ENCODE measurements at places on chromosomes 4 and X.

DNA sequence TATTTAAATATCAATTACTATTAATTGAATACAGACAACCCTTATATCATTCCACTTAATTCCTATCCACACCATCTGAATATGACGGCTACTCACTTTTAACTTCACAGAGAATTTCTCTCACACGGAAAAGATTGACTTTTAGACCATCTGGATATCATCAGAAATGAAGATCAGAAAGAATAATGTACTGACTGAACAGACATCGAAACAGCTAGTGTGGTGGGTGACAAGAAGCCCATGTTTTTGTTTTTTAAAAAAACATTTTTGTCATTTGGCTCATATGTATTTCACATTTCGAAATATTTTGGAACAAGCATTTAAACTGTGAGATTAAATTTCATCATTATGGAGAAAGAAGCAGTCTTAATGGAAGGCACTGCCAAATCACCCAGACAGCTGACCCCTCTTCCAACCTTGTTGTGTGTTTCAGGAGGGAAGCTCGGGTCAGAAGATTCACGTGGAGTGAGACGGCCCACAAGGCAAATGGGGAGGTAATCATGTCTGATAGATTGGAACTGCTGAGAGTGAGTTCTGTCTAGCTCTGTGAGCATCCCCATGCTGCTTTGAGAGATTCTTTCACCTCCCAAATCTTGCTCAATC lies 204.2 kb upstream of the RASGEF1B start:
- no peak for DNase-seq

GRCh38 chr4:37648084-37648817 lies 37.9 kb downstream of the RELL1 start:
- no peak for DNase-seq

DNA sequence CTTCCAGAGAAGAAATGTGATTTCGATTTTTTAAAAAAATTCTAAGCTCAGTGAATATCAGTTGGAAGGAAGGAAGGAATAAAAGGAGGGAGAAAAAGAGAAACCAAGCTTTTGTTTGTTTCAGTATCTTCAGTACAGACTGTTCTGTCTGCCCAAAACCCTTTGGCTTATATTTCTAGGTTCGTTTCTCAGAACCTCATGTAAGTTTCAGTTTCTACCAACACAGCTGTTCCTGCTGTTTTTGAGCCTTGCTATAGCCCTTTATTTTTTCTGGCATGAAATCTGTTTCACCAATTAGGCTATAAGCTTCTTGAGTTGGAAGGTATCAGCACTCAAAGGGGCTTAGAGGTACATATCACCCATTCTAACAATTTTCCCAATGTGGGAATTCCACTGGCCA lies 157.9 kb downstream of the GBA3 start:
- DNase-seq: no peak

- DNase-seq: no peak
Measured at GRCh38 chrX:30577362-30577991, at the start of gene TASL. Gene TASL, minus strand, starts transcription at chrX:30577766. Its CDS starts 17,411 bp downstream, at chrX:30560355.

DNA sequence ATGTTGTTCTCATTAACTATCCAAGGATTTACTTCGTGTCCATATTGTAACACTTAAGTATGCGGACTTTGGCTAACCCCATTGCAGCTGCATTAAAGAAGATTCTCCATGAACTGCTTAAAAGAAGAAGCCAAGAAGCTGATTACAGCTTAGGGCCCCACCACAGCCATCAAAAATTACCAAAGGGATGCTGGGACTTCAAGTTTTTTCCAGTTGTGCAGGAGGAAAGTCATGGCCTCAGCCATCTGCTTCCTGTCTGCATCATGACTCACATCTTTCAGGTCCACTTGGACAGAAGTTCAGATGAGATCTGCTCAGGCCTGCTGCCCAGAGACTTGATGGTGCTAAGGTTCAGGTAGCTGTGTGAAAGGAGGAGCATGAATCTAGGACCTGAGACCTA lies 38.8 kb upstream of the CAPN6 start:
- no peak for DNase-seq

GRCh38 chr4:100254237-100254636 lies 64.0 kb upstream of the DDIT4L start:
- no peak for DNase-seq

DNA sequence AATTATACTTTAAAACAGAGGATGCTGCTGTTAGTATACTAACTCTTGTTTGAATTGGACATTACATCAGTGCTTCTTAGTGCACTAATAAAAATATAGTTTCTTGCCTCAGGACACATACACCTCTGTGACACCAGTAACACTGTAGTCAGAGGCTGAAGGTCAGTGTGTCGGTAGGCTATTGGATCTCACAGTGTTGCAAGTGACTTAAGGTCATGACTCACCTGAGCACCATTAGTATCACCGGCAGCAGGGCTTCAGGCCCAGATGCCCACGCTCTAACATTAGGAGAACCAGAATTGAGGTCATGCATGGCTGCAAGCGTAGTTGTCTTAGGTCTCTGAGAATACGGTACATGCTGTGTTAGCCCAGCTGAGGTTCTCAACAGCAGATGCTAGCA lies 15.2 kb downstream of the ETDC start:
- no peak for DNase-seq

GRCh38 chr4:88144048-88144447 lies 14.4 kb downstream of the ABCG2 start:
- no peak for DNase-seq
